ENCODE measurements at places on chromosomes 4 and X. TPM values are rescaled to one million over a fixed set of nuclear protein-coding genes. Genes with fewer than 3 reads are reported as not detected.

- no peaks in the 10 kb centered on the region for H3K27me3 ChIP-seq
- DNase-seq: no peak
- no peaks in the 10 kb centered on the region for H3K4me1 ChIP-seq
- no peaks in the 10 kb centered on the region for H3K36me3 ChIP-seq
- H3K4me3 ChIP-seq: no peak overlapping the region
- H3K27ac ChIP-seq: no peak overlapping the region
Measured at GRCh38 chrX:78822157-78822690, 74.7 kb downstream of the LPAR4 start.

- no peak for DNase-seq
- no peak overlapping the region for H3K4me3 ChIP-seq
- H3K27me3 ChIP-seq: no peaks in the 10 kb centered on the region
- H3K4me1 ChIP-seq: no peaks in the 10 kb centered on the region
- H3K27ac ChIP-seq: no peak overlapping the region
- no peaks in the 10 kb centered on the region for H3K36me3 ChIP-seq
Measured at GRCh38 chr4:102042871-102043802, 252.6 kb downstream of the BANK1 start.

GRCh38 chr4:83217721-83218522 lies 66.7 kb downstream of the COQ2 start:
- no peak overlapping the region for H3K4me3 ChIP-seq
- no peak overlapping the region for H3K27ac ChIP-seq
- no peaks in the 10 kb centered on the region for H3K27me3 ChIP-seq
- peaks cover 5% of the 10 kb centered on the region for H3K4me1 ChIP-seq
- H3K36me3 ChIP-seq: no peaks in the 10 kb centered on the region

DNA sequence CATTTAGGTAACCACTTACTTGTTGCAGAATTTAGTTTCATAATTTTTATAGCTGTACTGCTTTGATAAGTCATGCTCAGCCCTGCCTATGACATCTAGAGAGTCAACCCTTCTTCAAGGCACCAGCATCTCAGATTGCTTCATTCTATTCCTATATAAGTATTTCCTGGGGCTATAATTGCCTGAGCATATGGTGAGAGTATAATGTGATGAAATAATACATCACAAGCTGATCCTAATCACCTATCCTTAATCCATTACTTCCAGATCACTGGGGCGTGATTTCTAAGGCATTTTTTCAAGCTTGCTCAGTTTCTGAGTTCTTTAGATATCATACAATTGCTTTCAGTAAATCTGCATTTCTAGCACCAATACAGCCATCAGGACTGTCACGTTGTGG lies 200.0 kb upstream of the NPY2R start:
- H3K4me1 ChIP-seq: no peaks in the 10 kb centered on the region
- no peaks in the 10 kb centered on the region for H3K36me3 ChIP-seq
- H3K27ac ChIP-seq: no peak overlapping the region

DNA sequence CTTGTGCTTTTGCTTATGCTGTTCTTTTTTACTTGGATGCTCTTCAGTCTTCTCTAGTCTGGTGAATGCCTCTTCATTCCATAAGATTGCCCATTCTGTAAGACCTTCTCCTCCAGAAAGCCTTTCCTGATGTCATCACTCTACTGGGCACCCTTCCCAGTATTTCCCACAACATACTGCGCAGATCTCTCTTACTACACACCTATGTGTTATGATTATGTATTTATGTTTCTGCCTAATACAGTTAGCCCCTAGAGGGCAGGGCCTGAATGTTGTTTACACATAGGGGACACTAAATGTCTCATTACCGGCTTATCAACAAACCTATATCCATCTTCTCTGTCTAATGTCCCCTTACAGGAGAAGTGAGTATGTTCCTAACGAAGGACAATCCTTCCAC lies 21.1 kb downstream of the AIFM1 start:
- H3K4me1 ChIP-seq: no peaks in the 10 kb centered on the region
- no peak overlapping the region for H3K27ac ChIP-seq
- peaks cover 11% of the 10 kb centered on the region for H3K36me3 ChIP-seq
- no peaks in the 10 kb centered on the region for H3K27me3 ChIP-seq
- no peak overlapping the region for H3K4me3 ChIP-seq

- peaks cover 54% of the 10 kb centered on the region for H3K4me1 ChIP-seq
- no peaks in the 10 kb centered on the region for H3K27me3 ChIP-seq
- H3K36me3 ChIP-seq: no peaks in the 10 kb centered on the region
- DNase-seq: no peak
- peak overlapping the region; percentile 83 for H3K4me3 ChIP-seq
Measured at GRCh38 chr4:113759696-113760093, 1.8 kb downstream of the CAMK2D start.

DNA sequence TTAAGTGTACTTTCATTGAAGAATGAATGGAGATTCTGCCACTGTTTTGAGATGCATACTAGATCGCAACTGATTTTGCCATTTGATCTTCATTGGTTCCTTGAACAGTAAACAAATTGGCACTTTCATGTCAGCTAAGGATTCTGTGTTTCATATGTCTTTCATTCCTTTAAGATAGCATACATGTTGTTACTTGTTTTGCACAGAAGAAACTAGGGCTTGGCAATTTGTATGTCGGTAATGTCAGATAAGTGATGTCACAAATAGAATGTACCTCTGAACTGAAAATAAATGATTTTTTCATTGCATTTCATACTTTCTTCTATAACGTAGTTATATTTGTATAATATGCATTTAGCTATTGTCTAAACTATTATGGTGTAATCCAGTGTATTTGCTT lies 73.2 kb upstream of the TENM3 start:
- H3K36me3 ChIP-seq: no peaks in the 10 kb centered on the region
- no peak overlapping the region for H3K4me3 ChIP-seq
- no peak overlapping the region for H3K27ac ChIP-seq
- DNase-seq: no peak
- no peaks in the 10 kb centered on the region for H3K4me1 ChIP-seq
- H3K27me3 ChIP-seq: no peaks in the 10 kb centered on the region

- H3K36me3 ChIP-seq: no peaks in the 10 kb centered on the region
- DNase-seq: no peak
- no peak overlapping the region for H3K27ac ChIP-seq
- peaks cover 9% of the 10 kb centered on the region for H3K27me3 ChIP-seq
- H3K4me3 ChIP-seq: no peak overlapping the region
Measured at GRCh38 chr4:79395841-79396240, 12.2 kb downstream of the GK2 start.

DNA sequence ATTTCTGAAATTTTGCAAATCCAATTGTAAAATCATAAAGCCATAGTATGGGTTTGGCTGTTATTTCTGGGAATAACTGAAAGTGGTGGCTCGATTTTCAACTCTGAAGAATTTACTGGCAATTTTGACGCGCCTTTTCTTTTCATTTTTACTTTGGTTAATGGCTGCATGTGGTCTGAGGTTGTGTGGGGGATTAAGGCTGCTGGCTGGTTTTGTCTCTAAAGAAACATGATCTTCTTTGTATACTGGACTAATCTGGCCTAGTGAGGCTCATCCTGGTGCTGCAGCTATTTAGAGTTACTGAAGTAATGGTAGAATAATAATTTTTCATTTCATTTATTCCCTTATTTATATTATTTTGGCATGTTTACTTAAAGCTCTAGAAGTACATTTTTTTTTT lies 164.0 kb downstream of the RNF150 start:
- H3K4me1 ChIP-seq: peaks cover 4% of the 10 kb centered on the region
- no peak for DNase-seq
- no peaks in the 10 kb centered on the region for H3K36me3 ChIP-seq
- H3K27ac ChIP-seq: no peak overlapping the region

- no peak overlapping the region for H3K27ac ChIP-seq
- no peak overlapping the region for H3K4me3 ChIP-seq
- no peaks in the 10 kb centered on the region for H3K36me3 ChIP-seq
- DNase-seq: peak; percentile 39
Measured at GRCh38 chrX:84108584-84108983, 79.4 kb downstream of the RPS6KA6 start.

DNA sequence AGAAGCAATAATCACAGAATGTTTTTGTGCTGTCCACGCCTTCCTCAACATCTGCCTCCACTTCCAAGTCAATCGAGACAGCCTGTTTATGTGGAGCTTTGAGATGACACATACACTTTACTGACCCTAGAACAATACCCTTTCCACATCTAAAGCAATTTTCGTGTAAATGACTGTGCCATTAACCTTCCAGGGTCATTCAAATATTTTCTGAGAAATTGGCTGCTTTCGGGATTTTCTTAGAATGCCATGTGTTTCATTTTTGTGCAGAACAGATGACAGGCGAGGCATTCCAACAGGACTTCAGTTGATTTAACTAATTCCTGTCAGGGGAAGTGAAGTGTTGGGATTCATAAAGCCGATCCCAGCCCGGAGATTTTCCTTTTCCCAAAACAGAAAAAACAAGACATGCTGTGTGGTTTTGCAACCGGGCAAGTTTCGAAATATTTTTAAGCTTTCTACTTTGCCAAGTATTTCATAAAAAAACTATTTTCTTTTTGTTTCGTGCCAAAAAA lies 73.9 kb downstream of the SORBS2 start:
- H3K27me3 ChIP-seq: no peaks in the 10 kb centered on the region
- H3K36me3 ChIP-seq: peaks cover 6% of the 10 kb centered on the region
- DNase-seq: no peak
- peak overlapping the region; percentile 90 for H3K27ac ChIP-seq
- peak overlapping the region; percentile 45 for H3K4me3 ChIP-seq
- H3K4me1 ChIP-seq: peaks cover 83% of the 10 kb centered on the region

DNA sequence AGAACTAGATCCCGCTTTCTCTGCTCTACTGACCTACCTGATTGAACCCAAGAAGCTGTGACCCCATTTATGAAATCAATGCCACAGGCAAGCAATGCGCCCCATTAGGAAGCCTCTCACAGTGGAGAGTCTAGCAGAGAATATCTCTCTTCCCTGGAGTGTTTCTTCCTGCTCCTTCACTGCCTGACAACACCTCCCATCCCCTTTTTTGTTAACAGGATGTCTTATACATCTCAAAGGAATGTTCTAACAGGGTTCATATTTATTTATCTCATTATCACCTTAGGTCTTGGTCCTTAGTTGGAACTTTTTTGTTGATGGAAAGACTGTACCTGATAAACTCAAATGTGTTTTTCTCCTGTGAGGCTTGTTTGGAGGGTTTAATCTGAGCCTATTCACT lies 35.5 kb downstream of the SLIT2 start:
- peaks cover 6% of the 10 kb centered on the region for H3K4me1 ChIP-seq
- no peak overlapping the region for H3K4me3 ChIP-seq
- no peak for DNase-seq
- H3K36me3 ChIP-seq: no peaks in the 10 kb centered on the region
- no peak overlapping the region for H3K27ac ChIP-seq
- no peaks in the 10 kb centered on the region for H3K27me3 ChIP-seq

DNA sequence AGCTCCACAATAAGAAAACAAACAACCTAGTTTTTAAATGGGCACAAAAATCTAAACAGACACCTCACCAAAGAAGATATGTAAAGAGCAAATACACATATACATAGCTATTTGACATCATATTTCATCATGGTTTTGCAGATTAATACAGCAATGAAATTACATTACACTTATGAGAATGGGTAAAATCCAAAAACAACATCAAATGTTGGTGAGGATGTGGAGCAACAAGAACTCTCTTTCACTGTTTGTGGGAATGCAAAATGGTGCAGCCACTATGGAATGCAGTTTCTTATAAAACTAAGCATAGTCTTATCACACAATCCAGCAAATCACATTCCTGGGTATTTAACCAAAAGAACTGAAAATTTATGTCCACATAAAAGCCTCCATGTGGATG lies 25.0 kb downstream of the TLR6 start:
- no peak overlapping the region for H3K4me3 ChIP-seq
- peaks cover 10% of the 10 kb centered on the region for H3K36me3 ChIP-seq
- no peaks in the 10 kb centered on the region for H3K4me1 ChIP-seq
- DNase-seq: no peak

DNA sequence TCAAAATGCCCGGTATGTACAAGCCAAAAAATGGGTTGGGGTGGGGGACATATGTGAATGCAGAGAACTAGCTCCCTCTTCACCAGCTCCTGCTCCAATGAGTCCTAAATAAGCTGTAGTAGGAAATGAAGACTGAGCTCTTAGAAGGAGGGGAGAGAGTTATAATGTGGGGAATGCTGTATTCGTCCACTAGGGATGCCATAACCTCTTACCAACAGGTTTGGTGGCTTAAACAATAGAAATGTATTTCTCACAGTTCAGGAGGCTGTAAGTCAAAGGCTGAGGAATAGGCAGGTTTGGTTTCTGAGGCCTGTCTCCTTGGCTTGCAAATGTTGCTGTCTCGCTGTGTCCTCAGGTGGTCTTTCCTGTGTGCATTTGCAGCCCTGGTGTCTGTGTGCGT lies 4.4 kb upstream of the INPP4B start:
- DNase-seq: no peak
- H3K36me3 ChIP-seq: no peaks in the 10 kb centered on the region
- H3K27me3 ChIP-seq: peaks cover 6% of the 10 kb centered on the region
- H3K27ac ChIP-seq: no peak overlapping the region
- H3K4me1 ChIP-seq: peaks cover 4% of the 10 kb centered on the region

DNA sequence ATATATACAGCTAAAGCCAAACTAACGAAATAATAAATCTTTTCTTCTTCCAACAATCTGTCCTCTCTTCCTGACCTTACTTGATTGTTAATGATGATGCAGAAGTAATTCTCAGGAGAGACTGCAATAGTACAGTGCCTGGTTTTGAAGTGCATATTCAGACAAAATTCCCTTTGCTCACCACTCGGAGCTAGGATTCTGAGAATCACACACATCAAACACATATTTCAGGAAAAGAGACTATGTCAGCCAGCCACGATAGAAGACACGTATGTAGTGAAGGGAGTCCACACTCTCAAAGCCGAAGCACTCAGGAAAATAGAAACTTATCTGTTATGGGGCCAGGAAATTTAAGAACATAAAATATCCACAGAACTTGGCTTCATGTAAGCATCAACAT lies 362.5 kb upstream of the FAT1 start:
- no peak for DNase-seq
- no peak overlapping the region for H3K4me3 ChIP-seq
- peaks cover 4% of the 10 kb centered on the region for H3K4me1 ChIP-seq
- no peak overlapping the region for H3K27ac ChIP-seq
- no peaks in the 10 kb centered on the region for H3K27me3 ChIP-seq
- no peaks in the 10 kb centered on the region for H3K36me3 ChIP-seq

- no peak overlapping the region for H3K4me3 ChIP-seq
- no peaks in the 10 kb centered on the region for H3K36me3 ChIP-seq
- no peak for DNase-seq
- no peaks in the 10 kb centered on the region for H3K27me3 ChIP-seq
- no peak overlapping the region for H3K27ac ChIP-seq
- peaks cover 29% of the 10 kb centered on the region for H3K4me1 ChIP-seq
Measured at GRCh38 chr4:153547520-153547919, 81.4 kb downstream of the TMEM131L start.

DNA sequence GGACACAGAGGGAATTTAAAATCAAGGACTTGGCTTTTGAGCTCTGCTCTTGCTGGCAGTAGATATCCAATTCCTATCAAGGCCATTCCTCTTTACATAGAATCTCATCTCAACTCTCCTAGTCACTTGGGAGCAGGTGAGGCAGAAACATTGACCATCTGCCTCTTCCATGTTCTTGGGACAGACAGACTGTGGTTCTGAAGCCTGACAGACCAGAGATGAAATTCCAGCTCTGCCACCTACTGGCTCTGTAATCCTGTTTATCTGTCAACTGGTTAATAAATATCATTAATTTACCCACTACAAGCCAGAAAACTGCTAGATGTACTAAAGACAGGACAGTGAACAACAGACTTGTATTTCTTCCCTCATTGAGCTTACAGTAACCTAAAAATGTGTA lies 300.8 kb downstream of the ADGRL3 start:
- no peaks in the 10 kb centered on the region for H3K4me1 ChIP-seq
- H3K27ac ChIP-seq: no peak overlapping the region
- H3K4me3 ChIP-seq: no peak overlapping the region
- no peak for DNase-seq
- H3K27me3 ChIP-seq: no peaks in the 10 kb centered on the region

Gene BBS12
- 3.3 TPM for total RNA-seq

Gene XPNPEP2
- total RNA-seq: not detected

Gene FAM50A
- total RNA-seq: 98.3 TPM

Gene HTN1
- total RNA-seq: not detected

Gene PABPC4L
- 4.3 TPM for total RNA-seq

Gene LINC00632
- total RNA-seq: 626 TPM

Gene GABRE
- total RNA-seq: 1.0 TPM

Gene MMRN1
- total RNA-seq: not detected

All from chondrocyte (in vitro differentiated cells).